ENCODE measurements at places on chromosomes 2 and 18.

GRCh38 chr18:48848641-48849143, 102.1 kb downstream of the SMAD7 start:
- no peak for DNase-seq

- DNase-seq, result no peak
Observed at GRCh38 chr2:98801286-98801685, 70.4 kb upstream of the MGAT4A start.

DNA sequence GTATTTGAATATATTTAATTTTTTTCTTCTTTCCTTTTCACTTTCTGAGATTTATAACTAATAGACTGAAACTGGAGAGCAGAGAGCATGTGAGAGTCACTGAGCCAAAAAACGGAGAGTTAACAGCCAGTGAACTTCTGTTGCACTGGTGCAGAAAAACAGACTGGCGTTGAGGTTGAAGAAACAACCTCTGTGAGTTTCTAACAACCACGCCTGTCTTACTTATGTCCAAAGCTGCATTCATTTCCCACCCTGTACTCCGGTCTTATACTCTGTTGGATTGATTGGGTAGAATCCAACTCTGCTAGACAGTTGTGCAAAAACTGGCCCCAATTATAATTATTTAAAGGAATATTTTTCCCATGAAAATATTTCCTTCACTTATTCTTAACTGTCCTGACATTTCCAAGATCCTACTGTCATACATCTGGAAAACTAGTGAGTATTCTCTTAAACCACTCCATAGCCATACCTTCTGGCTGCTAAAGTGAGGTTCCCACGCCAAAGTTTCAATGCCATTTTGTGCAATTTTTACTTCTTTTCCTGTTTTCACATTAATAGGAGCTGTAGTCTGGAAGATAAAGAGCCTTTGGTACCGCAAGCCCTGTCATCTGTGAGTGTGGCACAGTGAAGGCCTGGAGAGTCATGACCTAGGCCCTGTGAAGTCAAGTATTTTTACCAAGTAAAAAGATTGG, 9.4 kb downstream of the CYP1B1 start:
- DNase-seq, result no peak

DNA sequence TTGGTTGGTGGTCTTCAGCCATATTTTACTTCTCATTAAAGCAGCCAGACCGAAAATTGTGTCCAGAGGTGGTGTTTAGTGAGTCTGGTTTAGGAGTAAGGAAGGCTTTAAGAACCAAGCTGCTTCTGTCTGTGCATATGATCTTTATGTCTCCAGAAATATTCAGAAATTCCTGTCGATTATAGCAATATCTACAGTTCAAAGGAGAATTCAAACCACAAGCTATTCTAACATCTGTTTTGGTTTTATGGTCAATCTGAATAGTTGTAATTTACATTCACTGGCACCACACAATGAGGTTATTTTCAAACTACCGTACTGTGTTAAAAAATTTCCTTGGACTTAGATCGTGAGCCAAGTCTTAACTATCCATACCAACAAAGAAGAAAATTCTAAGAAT, 11.3 kb downstream of the UPP2 start:
- no peak for DNase-seq

DNA sequence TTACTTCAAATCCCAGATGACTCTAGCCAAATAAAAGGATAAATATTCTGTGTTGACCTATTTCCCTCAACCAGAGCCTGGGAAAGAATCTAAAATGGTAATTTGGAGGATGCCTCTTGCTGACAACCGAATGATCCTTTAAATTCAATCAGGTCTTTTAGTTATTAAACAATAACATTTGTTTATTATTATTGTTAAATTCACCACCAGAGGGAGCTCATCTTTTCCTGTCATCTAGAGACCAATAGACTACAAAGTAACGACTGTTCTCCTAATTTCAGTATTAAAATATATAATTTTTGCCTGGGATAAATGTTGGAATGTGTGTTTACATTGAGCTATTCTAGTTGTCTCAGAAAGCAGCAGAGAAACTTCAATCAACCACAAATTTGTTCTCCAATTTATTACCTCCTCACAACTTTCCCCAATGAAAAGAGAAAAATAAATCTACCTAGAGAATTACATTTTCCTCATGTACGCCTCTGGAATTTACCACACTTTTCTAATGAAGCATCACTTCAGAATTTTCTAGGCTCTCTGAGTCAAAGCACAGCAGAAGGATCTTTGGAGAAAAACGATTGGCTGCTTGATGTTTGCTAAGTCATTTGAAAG, 142.7 kb downstream of the SCG2 start:
- peak; percentile 13 for DNase-seq

- peak; percentile 49 for DNase-seq
Observed at GRCh38 chr18:49161627-49162026, 210.9 kb upstream of the SMAD7 start.

GRCh38 chr2:12168354-12168753, 421.9 kb downstream of the LPIN1 start:
- no peak for DNase-seq

DNA sequence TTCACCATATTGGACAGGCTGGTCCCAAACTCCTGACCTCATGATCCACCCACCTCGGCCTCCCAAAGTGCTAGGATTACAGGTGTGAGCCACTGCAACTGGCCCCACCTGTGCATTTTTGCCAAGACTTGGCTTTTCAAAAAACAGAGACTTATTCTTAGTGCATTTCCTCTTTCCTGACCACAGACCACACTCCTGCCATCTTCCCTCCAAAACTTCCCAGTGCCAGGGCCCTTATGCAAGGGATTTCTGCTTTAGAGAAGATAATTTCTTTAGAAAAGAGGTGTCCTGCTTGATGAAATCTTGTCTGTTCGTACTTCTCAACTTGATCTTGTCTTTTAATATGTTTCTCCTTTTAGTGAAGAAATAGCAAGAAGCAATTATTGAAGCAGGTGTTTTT, 98.8 kb upstream of the ZNF516 start:
- no peak for DNase-seq

- DNase-seq, result no peak
Observed at GRCh38 chr2:144650907-144651306, 131.0 kb upstream of the ZEB2 start.

DNA sequence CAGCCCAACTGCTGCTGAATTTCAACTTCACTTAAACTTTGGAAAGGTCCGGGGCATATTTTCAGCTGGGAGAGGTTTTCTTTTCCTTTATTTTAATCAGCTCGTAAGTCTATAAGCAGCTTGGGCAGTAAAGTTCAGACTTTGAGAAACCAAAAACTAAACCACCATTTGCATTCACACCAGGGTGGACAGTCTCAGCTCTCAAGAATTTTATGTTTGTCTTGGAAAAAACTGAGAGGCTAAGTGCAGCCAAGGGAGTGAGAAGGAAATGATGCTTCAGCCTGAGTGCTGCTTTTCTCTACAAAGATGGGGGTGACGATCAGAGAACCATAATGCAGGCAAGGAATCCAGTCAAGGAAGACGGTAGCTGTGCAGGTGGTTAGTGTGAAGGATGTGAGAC, 30.2 kb downstream of the MCFD2 start:
- DNase-seq, result no peak

DNA sequence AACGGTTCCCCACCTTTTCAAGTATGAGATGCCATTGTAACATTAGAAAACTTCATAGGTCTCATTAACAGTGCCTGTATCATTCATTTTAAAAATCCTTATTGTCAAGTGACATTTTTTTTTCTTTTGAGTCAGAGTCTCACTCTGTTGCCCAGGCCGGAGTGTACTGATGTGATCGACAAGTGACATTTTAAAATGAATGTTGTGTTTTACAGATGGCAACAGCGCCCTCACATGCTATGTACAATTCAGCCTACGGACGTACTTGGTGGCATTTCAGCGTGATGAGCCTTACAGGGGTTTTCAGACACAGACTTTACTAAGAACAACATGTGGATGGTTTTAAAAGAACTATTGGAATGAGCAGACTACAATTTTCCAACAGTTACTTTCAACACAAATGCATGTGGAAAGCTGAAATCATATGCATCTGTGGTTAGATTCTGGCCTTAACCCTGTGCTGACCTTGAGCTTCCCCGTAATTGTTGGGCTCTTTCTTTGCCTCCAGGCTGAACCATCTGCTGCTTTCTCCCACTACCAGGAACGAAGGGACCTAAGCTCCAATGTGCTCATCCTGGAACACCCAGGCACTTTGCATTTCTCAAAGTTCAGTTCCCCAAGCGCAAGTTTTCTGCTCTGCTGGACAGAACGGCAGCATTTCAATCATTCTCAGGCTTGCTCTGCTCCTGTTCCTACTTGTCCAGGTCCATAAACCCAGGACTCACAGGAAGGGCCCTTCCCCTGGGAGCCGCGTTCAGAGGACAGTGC, 119.9 kb upstream of the NDUFV2 start:
- peak; percentile 77 for DNase-seq

DNA sequence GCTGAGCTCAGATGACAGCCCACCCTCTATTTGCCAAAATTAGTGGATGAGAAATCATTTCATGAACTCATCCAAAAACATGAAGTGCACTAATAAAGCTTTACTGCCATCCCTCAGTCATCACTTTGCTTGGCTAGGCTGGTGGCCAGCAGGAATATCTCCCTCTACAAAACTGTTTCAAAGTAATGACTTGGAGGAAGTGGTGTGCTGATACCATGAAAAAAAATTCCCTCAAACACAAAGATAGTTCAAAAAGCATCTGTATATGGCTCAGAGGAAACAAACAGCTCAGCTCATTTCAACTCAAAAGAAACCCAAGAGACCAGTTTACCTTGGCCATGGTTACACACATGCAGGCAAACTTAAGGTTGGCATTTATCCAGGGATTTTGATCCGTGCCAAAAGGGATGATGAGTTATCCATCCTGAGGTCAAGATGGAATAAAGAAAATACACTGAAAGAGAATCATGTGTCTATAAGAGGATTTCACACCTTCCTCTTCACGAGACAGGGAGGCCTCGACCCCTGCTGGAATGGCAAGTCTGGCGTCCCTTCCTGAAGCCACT, 18.4 kb upstream of the WIPF1 start:
- DNase-seq, result no peak

DNA sequence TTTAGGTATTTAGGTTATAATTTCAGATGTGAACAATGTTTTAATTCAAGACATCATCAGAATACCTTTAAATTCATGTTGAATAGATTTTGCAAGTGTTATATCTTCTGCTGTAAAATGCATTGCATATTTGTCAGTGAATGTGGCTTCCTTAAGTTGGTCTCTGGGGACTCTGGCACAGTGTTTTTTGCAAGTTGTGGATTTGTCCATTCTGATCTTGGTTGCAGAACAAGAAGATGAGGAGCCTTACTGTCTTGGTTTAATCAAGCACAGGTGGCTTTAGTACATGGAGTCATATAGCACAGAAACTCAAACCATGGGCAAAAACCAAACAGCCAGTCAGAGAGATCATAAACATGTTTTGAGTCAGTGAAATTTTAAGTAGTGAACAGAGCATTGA, 135.7 kb downstream of the ARHGAP28 start:
- DNase-seq, result no peak

DNA sequence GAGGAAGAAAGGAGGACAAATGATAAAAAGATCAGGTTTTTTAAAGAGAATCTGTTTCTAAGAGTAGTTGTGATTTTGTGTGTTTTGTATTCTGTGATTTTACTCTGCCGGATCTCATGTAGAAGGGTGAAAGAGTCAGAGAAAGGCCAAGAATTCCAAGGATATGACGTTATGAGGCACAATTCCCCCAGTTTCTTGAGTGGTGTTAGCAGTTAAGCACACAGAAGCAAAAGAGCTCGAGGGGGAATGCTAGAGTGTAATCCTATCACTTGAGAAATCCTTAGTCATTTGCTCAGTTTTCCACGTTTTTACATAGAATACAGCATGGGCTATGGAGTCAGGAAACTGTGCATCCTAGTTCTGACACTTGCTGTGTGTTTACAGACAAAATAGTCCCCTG, 34.8 kb downstream of the METTL4 start:
- DNase-seq, result no peak

GRCh38 chr2:69962986-69963730, 1.7 kb upstream of the ASPRV1 start:
- no peak for DNase-seq

DNA sequence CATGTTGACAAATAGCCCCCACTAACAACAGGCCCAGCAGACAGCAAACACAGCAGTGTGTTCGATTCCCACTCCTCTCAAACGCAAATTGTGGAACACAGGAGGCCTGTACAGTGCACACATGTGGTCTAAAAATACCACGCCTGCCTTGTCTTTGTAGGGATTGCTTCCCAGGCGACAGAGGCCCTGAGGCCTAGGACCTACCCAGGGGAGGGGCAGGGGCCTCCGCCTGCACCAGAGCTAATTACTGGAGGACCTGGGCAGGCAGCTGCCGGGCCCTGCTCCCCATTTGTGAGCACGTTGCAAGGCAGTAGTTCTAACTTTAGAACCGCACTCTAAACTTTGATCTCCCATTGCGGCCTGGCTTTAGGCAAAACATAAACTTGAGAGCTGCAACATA, 316.0 kb downstream of the TXNL1 start:
- no peak for DNase-seq

DNA sequence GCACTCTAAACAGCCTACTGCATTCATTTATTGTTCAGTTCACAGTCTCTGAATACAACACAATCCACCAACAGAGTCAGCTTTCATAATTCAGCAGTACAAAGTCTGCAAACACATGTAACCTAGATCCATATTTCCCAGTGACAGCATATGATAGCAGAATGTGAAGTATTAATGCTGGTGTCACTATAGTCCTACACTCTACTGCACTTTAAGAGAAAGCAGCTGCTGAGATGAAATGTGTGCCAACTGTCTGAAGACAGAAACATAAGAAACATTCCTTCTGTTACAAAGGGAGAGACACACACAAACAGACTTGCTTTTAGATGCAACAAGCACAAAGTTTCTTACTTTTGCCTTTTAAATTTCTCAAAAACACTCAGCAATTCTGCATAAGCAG, 441.8 kb downstream of the ZEB2 start:
- no peak for DNase-seq

GRCh38 chr2:200383380-200384110, 77.1 kb downstream of the SPATS2L start:
- DNase-seq, result peak; percentile 12

DNA sequence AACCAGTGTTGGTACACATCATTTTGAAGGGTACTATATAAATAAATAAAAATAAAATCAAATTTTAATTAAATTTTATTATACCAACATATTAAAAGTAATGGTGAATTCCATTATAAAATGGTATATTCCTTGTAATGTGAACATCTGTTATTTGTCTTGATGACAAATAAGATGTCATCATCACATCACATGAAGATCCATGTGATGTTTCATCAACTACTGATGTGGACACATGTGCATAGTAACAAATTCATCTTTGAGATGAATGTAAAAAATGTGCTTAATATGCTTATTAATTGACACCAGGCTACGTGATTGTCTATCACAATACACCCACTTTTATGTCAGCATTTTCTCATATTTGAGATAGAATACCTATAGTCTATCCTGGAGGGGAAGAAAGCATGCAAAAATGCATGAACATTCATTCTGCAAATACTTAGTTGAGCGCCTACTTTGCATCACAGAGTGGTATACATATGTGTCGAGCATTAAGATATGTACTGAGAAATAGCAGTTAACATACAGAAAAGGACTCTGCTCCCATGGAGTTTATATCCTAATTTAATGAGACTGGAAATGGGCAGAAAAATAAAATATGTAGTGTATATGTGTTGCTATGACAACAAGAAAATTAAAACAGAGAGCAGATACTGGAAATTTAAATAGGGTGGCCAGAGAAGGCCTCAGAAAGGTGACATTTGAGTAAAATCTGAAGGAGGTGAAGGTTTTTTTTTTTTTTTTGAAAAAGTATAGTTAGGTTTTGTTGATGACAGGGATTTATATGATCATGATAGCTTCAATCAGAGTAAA, 281.1 kb downstream of the ARHGAP15 start:
- no peak for DNase-seq

Measured in hematopoietic multipotent progenitor cell treated with erythropoietin and hydrocortisone succinate and interleukin-3 and kit ligand, for 8 days (in vitro differentiated cells).